Activated naive CD8-positive, alpha-beta T cell treated with anti-CD3 and anti-CD28 coated beads for 36 hours (primary cell): ENCODE measurements at places on chromosomes 6 and 20.

GRCh38 chr6:63094947-63095346 is 116.3 kb upstream of the FKBP1C start:
- no peak for DNase-seq

GRCh38 chr6:4322846-4323309 is 187.5 kb upstream of the ECI2 start:
- DNase-seq: no peak

GRCh38 chr20:18738055-18738454 is 75.5 kb upstream of the SCP2D1 start:
- no peak for DNase-seq

GRCh38 chr6:26304797-26305640 is 60.0 kb upstream of the BTN3A2 start:
- peak; percentile 65 for DNase-seq

DNA sequence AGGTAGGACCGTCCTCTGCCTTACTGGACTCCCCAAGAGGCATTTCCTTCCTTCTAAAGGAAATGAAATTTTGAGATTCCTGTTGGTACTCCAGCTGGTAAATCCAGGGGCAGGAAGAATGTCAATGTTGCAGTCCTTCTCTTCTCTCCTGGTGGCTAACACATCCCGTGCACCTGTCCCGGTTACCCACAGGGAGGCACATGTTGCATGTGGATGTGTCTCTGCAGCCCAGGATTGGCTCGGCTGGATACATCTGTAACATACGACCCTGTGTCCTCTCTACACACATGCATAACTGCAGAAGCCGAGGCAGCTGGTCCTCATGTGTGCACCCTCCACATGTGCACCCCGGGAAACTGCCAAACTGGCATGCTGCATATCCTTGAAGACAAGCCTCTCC is 1.3 kb upstream of the LRFN2 start:
- DNase-seq: no peak

GRCh38 chr20:34578025-34578424 is 19.5 kb downstream of the MAP1LC3A start:
- no peak for DNase-seq

DNA sequence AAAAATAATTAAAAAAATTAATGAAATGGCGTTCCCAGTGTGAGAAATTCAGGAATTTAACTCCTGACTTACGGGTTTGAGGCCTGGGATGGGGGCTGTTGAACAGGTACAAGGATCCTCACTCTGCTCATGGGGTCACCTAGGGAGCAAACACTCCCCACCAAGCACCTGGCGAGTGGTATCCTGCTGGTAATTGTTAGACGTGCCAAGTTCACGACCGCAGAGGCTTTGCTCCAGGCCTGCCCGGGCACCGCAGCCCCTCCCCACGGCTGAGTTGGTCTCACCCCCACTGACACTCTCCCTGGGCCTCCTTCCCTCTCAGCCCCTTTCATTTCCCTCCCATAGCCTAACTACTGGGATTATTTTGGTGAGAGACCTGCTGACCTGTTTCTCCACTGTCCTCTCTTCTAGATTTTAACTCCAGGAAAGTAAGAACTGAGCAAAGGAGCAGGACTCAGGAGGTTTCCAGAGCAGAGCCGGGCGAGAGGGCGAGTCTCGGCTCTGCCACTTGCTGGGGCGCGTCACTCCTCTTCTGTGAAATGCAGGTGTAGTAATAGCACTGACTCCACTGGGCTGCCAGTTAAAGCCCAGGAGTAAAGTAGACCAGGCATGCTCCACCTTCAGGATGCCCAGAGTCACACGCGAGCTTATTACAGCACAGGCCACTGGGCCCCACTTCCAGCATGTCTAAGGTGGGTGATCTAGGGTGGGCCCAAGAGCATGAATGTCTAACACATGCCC is 22.8 kb downstream of the BMP7 start:
- DNase-seq: no peak

- DNase-seq: no peak
Measured at GRCh38 chr6:167570460-167571400, 245.8 kb downstream of the TTLL2 start.

DNA sequence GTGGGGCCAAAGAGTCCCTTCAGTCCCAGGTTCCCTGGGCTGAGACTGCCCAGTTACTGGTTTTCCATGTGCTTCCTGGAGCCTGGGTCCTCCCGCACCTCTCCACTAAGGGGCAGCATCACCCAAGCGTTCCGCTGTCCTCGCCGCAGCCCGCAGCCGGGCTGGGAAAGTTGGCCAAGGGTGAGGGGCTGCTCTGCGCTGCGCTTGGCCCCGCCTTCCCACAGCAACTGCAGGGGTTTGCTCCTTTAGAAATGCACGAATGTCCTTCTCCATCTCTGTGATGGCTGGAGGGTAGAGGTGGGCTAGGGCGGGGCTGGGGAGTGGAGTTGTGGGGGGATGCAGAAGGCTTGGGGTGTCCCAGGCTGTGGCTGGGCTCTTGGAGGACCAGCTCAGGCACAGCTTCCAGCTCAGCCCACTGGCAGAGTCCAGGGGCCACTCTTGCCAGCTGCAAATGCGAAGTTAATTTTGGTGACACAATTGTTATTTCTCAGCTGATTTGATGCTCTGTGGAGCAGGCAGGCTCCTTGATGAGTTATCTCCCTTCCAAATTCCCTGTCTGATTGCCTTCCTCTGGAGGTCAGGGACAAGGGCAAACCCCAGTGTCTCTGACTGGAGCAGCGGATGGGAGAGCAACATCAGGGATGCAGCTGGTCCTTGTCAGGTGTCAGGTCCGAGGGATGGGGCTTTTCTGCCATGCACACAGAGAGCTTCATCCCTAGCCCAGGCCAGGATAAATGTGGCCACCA is 63.2 kb downstream of the NOL4L start:
- peak; percentile 71 for DNase-seq
